ENCODE measurements at places on chromosomes 16 and 17.

DNA sequence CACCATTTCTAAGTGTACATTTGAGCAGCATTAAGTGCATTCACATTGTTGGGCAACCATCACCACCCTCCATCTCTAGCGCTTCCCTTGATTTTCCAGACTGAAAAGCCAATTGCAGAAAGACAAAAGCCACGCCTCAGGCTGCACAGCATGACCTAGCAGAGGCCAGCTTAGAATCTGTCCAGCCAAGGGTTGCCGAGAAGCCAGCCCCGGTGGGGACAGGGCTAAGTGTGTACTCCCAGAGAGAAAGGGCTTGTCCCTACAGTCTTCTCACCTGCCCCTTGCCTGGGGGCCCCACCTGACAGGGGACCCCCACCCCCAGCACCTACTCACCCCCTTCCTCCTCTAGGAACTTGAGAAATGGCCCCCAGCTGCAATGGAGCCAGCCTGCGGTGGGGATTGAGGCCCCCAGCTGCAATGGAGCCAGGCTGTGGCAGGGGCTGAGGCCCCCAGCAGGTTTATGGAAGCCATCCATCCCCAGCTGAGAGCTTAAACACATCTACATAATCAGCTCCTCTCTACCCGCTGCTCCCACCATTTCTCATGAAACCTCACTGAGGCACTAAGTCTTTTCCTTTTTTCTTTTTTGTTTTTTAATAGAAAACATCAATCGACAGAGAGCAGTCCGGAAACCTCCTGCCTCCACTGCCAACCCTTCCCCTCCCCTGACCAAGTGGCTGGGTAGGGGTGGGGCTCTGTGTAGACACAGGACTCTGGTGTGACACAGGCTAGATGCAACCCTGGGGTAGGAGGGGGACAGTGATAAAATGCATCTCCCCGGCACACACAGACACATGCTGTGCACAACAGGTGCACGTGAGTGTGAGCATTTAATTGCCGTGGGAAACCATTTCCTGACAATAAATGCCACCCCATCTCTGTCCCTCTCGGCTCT lies 77.9 kb downstream of the CCT6B start:
- no peak for DNase-seq

DNA sequence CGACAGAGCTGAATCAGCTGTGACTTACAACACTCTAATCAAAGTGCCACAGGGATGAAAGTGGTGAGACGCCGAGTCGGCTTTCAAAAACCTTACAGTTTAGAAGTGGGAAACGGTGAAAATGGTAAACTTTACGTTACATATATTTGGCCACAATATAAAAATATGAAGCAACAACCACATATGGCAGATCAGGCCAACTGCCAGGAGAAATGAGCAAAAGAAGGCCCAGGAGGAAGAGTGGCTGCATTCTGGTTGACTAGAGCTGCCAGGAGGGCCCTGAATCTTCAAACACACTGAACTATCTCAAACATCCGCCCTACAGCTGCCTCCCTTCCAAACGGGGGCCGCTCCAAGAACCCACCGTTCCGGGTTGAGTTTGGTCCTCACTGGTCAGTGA lies 56.3 kb downstream of the MRM3 start:
- DNase-seq = no peak

- DNase-seq = no peak
These were observed 33.7 kb downstream of the KATNIP start for GRCh38 chr16:27583634-27584033.

DNA sequence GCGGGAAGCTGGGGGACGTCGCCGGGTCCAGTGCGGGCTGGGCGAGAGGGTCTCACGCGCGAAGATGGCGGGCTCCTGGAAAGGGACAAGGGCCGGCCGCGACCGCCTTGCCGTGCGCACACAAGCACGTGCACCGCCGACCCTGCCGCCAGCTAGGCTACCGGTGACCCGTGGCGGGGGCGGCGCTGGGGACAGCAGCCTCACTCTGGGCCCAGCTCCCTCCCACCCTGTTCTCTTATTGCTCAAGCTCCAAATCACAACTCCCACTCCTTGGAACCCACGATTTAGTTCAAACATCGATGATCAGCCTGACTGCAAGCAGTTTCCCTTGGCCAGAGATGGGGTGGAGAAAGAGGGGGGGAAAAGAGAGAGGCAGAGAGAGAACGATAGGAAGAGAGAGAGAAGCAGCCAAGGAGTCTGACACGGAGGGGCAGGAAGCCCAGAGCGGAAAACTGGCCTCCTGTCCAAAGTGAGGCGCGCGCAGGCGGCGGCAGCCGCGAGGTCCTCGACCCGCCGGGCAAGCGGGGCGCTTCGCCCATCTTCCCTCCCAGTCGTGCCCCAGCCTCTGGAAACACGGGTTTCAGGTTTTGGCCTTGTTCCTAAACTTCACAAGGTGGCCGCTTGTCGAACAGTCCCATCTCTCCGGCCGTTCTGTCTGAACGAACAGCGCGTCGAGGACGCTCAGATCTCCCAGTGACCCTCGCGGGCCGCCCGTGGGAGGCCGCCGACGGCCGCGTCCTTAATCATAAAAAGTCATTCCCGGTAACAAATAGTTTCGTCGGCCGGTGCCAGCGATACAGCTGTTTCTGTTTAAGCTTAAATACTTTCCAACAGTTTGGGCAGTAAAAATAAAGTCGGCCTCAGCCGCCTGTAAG lies 1.7 kb upstream of the CBX8 start:
- no peak for DNase-seq

- no peak for DNase-seq
These were observed 20.5 kb downstream of the ATPAF2 start for GRCh38 chr17:18018411-18018921.

- no peak for DNase-seq
These were observed 787 bp upstream of the CCL3L1 start for GRCh38 chr17:36197387-36197703.

DNA sequence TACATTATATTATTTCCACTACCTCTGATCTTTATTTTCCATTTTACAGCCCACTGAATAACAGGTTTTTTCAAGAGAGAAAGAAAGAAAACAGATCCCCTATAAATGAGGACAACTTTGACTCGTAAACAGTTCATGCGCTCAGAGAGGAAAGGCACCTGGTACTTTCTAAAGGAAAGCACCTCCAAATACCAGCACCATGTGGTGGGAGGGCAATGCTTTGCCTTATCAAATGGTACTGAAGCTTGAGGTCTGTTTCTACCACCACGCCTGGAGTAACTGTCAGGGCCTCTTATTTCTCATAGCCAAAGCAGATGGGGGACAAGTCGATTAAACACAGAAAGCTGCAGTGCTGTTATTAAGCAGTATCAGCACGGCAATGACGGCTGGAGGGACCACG lies 510.3 kb upstream of the ZFHX3 start:
- DNase-seq = no peak

DNA sequence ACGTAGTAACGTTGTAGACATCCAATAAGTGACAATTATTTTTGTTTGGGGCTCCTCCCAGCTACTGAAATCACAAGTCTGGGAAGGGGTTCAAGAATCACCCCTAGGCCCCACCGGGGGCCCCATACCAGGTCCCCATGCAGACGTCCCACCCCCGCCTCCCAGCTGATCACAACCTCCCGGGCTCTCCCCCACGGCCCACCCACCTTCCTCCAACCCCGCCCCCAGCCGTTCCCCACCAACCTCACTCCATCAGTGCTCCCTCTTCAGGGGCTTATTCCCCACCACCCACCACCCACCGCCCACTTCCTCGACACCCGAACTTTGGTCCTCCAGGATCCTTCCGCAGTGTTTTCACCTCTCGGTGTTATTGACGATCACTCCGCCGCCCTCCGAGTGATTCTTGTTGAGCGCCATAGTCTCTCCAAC lies 240 bp downstream of the WBP2 start:
- no peak for DNase-seq

DNA sequence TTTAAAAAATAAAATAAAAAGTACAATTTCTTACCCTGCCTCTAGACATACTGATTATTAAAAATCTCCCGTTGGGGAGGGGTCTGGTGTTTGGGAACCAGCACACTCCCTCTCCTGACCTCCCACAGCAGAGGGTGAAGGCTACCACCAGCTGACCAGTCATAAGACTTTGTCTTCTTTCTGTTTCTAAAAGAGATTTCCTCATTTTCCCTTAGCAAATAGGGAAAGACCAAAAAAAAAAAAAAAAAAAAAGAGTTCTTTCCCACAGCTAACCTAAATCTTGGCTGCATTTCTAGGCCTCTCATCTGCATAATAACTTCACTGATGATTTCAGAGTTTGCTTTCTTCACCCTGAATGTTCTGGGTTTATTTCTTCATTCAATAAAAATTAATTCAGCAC lies 30.3 kb downstream of the CDK5RAP3 start:
- DNase-seq = no peak

DNA sequence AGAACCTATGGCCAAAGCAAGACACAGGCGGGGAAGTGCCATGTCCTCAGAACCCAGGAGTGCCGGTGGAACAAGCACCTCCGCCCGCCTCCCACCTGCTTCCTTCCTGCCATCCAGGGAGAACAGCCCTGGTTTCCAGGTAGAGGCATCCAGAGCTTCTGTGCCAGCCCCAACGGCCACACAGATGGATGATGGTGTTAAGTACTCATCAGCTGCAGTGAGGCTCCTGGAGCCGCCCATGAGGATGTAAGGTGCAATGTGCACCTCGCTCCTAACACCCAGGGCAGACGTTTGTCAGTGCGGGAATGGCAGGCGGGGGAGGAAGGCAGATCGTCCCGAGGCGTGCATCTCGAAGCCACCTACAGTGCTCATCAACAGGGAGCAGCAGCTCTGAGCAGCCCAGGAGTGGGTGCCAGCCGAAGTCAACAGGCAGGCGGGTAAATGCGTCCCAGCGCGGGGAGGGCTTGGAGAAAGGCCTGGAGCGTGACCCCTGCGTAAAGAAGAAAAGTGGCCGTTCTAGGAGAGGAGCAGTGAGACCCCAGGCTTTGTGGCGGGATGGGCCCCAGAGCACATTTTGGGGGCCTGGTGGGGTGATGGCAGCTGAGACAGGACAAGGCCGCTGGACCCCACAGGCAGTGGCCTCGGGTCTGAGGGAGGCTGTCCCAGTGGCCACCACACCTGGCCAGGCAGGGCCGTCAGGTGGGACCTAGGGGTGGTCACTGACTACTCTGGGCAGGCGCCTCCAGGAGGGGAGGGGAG lies 46.1 kb upstream of the ACSF3 start:
- no peak for DNase-seq

- DNase-seq = no peak
These were observed 31.3 kb upstream of the C17orf78 start for GRCh38 chr17:37344519-37344918.

DNA sequence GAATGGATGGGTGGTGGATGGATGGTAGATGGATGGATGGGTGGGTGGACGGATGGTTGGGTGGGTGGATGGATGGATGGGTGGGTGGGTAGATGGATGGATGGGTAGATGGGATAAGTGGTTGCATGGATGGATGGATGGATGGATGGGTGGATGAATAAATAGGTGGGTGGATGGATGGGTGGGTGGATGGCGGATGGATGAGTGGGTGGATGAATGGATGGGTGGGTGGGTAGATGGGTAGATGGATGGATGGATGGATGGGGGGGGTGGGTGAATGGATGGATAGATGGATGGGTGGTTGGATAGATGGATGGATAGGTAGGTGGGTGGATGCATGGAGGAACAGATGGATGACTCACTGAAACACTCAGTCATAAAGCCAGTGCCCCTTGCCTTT lies 51.0 kb upstream of the FASN start:
- no peak for DNase-seq

- DNase-seq = no peak
These were observed 452.2 kb downstream of the XYLT1 start for GRCh38 chr16:17018585-17018939.

- no peak for DNase-seq
These were observed 1.4 kb downstream of the CACNG5 start for GRCh38 chr17:66836063-66837005.

DNA sequence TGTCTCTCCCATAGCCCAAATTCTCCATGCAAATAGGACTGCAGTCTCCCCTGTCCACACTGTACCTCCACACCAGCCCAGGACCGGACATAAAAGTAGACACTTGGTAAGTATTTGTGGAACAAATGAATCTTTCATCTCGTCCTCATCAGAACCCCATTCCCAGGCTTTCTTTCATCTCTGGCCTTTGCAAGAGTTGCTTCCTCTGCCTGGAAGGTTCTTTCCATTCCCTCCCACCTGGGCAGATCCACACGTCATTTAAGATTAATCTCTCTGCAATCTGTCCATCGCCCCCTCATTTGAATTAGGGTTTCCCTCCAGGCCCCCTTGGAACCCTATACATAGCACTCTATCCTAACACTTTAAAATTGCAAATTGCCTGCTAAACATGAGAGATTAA lies 3.9 kb upstream of the NXPH3 start:
- no peak for DNase-seq

GRCh38 chr16:13923703-13924298 lies 3.8 kb downstream of the ERCC4 start:
- peak; percentile 45 for DNase-seq

GRCh38 chr17:50948711-50949110 lies 82.6 kb upstream of the TOB1 start:
- no peak for DNase-seq

DNA sequence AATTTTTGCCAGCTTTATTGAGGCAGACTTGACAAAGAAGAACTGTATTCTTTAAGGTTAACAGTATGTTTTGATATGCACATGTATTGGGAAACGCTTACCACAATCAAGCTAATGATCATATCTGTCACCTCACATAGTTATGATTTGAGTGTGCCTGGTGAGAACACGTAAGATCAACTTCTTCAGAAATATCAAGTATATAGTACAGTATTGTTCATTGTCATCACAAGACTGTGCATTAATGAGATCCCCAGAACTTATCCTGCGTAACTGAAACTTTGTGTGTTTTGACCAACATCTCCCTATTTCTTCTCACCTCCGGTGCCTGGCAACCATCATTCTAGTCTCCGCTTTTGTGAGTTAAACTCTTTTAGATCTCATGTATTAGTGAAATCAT lies 756.4 kb upstream of the EEF2KMT start:
- no peak for DNase-seq

DNA sequence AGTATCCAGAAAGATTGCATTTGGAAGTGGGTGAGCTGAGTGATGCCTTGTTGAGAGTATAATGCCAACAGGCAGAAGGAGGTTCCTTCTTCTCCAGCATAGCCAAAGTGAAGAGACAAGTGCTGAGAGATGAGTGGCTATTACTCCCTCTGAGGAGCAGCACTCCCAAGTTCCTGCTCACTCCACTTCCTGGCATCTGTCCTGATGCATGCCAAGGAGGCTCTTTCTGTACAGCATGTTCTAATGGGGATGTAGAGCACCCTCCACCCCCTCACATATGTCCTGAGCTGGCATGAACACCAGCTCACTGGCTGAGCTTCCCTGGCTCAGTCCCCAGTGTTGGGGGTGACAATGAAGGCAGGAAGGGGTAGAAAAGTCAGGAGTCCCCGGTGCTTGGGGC lies 44.2 kb upstream of the DNAH9 start:
- DNase-seq = no peak

DNA sequence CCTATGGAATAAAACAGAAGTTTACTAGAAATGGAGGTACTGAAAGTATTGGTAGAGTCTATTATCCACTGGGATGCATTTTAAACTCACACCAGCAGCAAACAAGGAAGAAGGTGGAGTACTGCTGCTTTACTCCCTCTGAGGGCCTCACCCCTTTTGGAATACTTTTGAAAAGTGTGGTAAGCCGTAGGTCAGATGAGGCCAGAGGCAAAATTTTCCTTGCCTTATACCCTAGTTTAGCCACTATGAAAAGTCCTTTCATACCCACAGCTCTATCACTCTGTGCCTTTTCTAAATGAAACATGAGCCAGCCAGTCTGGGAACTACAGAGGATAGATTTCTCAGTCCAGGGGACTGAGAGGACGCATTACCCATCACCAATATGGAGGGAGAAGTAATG lies 14.0 kb downstream of the GDE1 start:
- no peak for DNase-seq
